ENCODE measurements at places on chromosomes 6 and 20.
A peak's percentile ranks its signal among the peaks of the same experiment; 100 is the strongest.

- H3K36me3 ChIP-seq, result no peaks in the 10 kb centered on the region
- DNase-seq, result no peak
- H3K4me1 ChIP-seq, result peaks cover 9% of the 10 kb centered on the region
These were observed 8.9 kb upstream of the SPATA2 start for GRCh38 chr20:49924247-49924646.

DNA sequence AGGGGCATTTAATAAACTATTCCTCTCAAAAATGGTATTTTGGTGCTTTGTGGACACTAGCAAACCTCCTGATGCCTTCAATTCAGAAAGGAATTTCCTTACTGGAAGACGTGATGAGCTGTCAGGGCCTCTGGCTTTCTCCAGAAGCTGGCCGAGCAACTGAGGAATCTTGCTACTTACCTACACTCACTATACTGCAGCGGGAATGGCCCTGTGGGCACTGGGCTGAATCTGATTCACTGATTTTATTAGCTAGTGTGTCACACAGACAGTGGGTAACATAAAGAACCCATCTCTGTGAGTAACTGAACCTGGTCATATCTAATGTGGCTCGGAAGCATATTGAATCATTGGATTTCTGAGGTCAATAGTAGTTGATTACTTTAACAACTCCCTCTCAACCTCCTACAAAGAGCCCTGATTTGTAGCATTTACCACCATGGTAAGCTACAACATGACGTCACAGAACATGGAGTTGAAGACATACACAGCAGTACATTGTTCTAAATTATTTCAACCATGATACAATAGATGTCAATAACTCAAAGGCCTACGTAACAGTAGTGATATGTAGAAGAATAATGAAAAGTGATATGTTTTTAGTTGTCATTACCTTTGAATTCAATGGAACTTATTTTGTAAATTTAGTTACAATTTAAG, 232.1 kb downstream of the SYNE1 start:
- no peaks in the 10 kb centered on the region for H3K27me3 ChIP-seq
- no peaks in the 10 kb centered on the region for H3K36me3 ChIP-seq
- no peak overlapping the region for H3K4me3 ChIP-seq
- no peak overlapping the region for H3K27ac ChIP-seq
- no peaks in the 10 kb centered on the region for H3K4me1 ChIP-seq

GRCh38 chr6:10791673-10792072, 44.1 kb downstream of the TMEM14B start:
- no peak overlapping the region for H3K27ac ChIP-seq
- no peak for DNase-seq
- H3K4me1 ChIP-seq, result no peaks in the 10 kb centered on the region
- H3K27me3 ChIP-seq, result no peaks in the 10 kb centered on the region
- H3K4me3 ChIP-seq, result no peak overlapping the region

- no peak overlapping the region for H3K4me3 ChIP-seq
- peak overlapping the region; percentile 45 for H3K27ac ChIP-seq
- no peaks in the 10 kb centered on the region for H3K27me3 ChIP-seq
These were observed 671.4 kb downstream of the RFPL4B start for GRCh38 chr6:113018351-113019151.

DNA sequence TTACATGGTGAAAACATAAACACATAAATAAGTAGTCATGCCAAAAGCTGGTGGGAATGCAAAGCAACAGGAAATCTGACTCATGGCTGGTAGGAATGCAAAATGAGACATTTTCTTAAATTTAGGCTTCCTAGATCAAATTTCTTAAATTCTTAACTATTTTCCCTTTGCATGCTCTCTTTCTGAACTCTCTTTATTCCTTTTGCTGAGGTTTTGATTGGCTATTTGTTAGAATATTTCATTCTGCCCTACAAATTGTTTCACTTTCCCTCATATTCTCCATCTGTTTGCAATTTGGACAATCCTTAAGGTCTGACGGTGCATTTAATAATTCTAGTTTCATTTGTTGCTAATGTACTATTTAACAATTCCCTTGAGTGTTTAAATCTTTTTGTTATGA, 437.5 kb upstream of the RGS17 start:
- H3K27me3 ChIP-seq, result no peaks in the 10 kb centered on the region
- H3K4me3 ChIP-seq, result no peak overlapping the region
- no peak overlapping the region for H3K27ac ChIP-seq
- no peak for DNase-seq
- H3K36me3 ChIP-seq, result no peaks in the 10 kb centered on the region

- no peak for DNase-seq
- H3K27me3 ChIP-seq, result no peaks in the 10 kb centered on the region
- no peaks in the 10 kb centered on the region for H3K4me1 ChIP-seq
- no peaks in the 10 kb centered on the region for H3K36me3 ChIP-seq
- no peak overlapping the region for H3K27ac ChIP-seq
These were observed 78.0 kb downstream of the DLGAP4 start for GRCh38 chr20:36384022-36384619.

GRCh38 chr6:19806971-19807396, 30.2 kb upstream of the ID4 start:
- peaks cover 21% of the 10 kb centered on the region for H3K4me1 ChIP-seq
- no peak overlapping the region for H3K27ac ChIP-seq
- no peak for DNase-seq
- H3K4me3 ChIP-seq, result no peak overlapping the region
- H3K27me3 ChIP-seq, result peaks cover 8% of the 10 kb centered on the region
